ENCODE measurements at places on chromosomes 4 and X. TPM values are rescaled to one million over a fixed set of nuclear protein-coding genes. Genes with fewer than 3 reads are reported as not detected.

- no peak for DNase-seq
These were observed 1.0 kb downstream of the SLBP start for GRCh38 chr4:1711055-1711570.

GRCh38 chrX:43693602-43694406 lies 37.7 kb downstream of the MAOA start:
- DNase-seq: no peak

GRCh38 chr4:5260121-5260520 lies 208.8 kb downstream of the STK32B start:
- no peak for DNase-seq

DNA sequence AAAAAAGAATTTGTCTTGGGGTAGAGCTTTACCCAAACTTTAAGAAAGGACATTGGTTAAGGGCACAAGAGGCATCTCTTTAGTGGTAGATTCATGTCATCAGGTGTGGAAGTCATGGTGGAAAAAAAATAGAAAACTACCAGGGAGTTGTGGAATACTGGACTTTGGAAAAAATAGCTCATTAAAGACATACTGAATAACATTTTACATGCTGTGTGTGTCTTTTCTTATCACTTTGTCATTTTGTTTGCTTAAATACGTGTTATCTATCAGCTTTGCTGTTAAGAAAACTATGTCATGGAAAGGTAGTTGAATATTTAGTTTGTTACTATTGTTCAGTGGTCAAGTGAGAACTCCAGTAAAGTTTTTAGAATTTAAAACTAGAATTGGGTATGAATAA lies 147.0 kb downstream of the CCSER1 start:
- no peak for DNase-seq

The EXOSC9 gene
- 54.2 TPM for total RNA-seq
